ENCODE measurements at places on chromosomes 13 and 19. TPM values are rescaled to one million over a fixed set of nuclear protein-coding genes. Genes with fewer than 3 reads are reported as not detected.

GRCh38 chr19:13764821-13765394, 586 bp downstream of the MRI1 start:
- H3K4me1 ChIP-seq: peaks cover 23% of the 10 kb centered on the region
- DNase-seq: peak; percentile 37
- H3K27me3 ChIP-seq: no peaks in the 10 kb centered on the region

GRCh38 chr13:84543962-84544361, 661.7 kb upstream of the SLITRK1 start:
- no peak overlapping the region for H3K4me3 ChIP-seq
- DNase-seq: no peak
- H3K4me1 ChIP-seq: no peaks in the 10 kb centered on the region
- no peaks in the 10 kb centered on the region for H3K36me3 ChIP-seq
- H3K27me3 ChIP-seq: no peaks in the 10 kb centered on the region

DNA sequence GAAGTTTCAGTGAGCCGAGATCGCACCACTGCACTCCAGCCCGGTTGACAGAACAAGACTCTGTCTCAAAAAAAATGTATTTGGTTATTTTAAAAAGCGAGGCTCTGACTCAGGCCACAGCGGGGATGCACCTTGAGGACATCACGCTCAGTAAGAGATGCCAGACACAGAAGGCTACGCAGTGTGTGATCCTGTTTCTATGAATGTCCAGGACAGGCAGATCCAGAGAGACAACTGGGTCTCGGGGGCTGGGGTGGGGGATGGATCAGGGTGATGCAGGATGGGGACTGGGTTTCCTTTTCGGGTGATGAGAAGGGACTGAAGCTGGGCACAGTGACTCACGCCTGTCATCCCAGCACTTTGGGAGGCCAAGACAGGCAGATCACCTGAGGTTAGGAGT, 5.4 kb downstream of the MED16 start:
- no peaks in the 10 kb centered on the region for H3K27me3 ChIP-seq
- peaks cover 13% of the 10 kb centered on the region for H3K4me1 ChIP-seq
- peak overlapping the region; percentile 41 for H3K27ac ChIP-seq
- DNase-seq: no peak

DNA sequence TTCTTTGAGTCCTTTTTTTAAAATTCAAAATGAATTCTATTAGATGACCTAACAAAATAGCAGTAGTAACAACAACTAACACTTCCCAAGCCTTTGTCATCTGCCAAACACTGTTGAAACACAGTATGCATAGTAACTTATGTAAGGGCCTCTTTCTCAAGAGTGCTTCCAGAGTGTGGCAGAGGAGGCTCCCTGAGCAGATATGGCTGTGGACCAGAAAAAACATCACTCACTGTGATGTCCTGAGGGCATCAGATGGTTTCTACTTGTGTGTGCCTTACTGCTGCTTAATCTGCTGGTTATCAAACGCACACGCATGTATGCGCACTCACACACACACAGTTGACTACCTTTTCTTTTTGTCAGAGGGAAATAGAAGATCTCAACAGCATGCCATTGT, 110.8 kb downstream of the DLEU7 start:
- no peak overlapping the region for H3K4me3 ChIP-seq
- DNase-seq: no peak

DNA sequence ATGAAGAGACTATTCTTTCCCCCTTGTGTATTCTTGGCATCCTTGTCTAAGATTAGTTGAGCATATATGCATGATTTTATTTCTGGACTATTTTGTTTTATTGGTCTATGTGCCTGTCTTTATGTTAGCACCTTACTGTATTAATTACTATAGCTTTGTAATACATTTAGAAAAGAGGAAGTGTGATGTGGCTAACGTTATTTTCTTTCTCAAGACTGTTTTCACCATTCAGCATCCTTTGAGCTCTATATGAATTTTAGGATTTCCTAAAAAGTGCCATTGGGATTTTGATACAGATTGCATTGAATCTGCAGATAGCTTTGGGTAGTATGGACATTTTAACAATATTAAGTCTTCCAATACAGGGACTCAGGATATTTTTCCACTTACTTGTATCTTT, 37.5 kb upstream of the PCDH20 start:
- no peaks in the 10 kb centered on the region for H3K36me3 ChIP-seq
- no peak overlapping the region for H3K27ac ChIP-seq
- no peak for DNase-seq
- no peaks in the 10 kb centered on the region for H3K4me1 ChIP-seq

GRCh38 chr13:81563091-81563490, 1222.2 kb upstream of the SPRY2 start:
- no peak for DNase-seq
- H3K27ac ChIP-seq: no peak overlapping the region
- no peaks in the 10 kb centered on the region for H3K4me1 ChIP-seq
- H3K27me3 ChIP-seq: no peaks in the 10 kb centered on the region

DNA sequence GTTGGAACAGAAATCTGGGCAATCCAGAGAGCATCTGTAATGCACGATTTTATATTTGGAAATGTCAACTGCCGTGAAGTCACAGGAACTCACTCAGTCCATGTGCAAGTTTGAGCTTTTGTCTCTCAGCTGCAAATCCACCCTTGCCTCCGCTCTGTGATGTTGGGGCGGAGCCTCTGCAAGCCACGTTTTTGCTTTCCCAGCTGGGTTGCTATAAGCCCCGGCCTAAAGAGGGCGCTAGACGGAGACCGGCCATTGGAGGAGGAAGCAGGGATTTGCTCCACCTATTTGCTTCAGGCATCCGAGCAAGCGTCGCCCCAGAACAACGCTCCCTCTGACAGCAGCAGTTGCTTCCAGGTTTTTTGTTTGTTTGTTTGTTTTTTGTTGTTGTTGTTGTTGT, 56.2 kb downstream of the TRPM4 start:
- no peaks in the 10 kb centered on the region for H3K36me3 ChIP-seq
- no peak overlapping the region for H3K27ac ChIP-seq
- no peak for DNase-seq
- H3K4me1 ChIP-seq: peaks cover 9% of the 10 kb centered on the region
- H3K4me3 ChIP-seq: no peak overlapping the region

OSCAR gene
- total RNA-seq: 0.15 TPM

SOHLH2 gene
- not detected for total RNA-seq

ZNF709 gene
- total RNA-seq: 2.4 TPM
